Sigmoid colon (tissue), 7 donors: ENCODE measurements at places on chromosomes 3 and 15. TPM values are rescaled to one million over a fixed set of nuclear protein-coding genes. Genes with fewer than 3 reads are reported as not detected.

DNA sequence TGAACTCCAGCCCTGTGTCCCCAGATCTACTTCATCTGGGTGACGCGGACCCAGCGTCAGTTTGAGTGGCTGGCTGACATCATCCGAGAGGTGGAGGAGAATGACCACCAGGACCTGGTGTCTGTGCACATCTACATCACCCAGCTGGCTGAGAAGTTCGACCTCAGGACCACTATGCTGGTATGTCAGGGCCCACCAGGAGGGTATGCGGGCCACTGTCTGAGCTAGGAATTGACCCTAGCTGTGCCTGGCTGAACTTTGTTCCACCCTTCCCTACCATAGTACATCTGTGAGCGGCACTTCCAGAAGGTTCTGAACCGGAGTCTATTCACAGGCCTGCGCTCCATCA lies 24.3 kb downstream of the SHF start:
- no peak for DNase-seq

DNA sequence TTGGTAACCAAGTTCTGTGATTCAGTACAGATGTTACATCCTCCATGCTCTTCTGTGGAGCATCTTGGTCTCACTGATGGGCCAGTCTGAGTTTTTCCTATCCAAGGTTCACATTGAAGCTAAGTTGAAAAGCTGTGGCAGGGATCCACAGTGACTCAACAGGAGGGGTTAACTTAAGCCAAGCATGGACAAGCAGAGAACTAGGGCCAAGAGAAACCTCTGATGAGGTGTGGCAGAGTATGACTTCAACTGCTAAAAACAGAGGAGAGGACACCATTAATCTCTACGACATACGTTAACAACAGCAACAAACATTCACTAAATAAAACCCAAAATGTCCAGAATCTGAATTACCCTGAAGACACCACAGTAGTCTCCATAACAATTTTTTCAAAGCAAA lies 268.1 kb upstream of the UBE2E2 start:
- no peak for DNase-seq

The ATP13A5 gene
- not detected for total RNA-seq

The SIDT1 gene
- 1.9 TPM for total RNA-seq

DNA sequence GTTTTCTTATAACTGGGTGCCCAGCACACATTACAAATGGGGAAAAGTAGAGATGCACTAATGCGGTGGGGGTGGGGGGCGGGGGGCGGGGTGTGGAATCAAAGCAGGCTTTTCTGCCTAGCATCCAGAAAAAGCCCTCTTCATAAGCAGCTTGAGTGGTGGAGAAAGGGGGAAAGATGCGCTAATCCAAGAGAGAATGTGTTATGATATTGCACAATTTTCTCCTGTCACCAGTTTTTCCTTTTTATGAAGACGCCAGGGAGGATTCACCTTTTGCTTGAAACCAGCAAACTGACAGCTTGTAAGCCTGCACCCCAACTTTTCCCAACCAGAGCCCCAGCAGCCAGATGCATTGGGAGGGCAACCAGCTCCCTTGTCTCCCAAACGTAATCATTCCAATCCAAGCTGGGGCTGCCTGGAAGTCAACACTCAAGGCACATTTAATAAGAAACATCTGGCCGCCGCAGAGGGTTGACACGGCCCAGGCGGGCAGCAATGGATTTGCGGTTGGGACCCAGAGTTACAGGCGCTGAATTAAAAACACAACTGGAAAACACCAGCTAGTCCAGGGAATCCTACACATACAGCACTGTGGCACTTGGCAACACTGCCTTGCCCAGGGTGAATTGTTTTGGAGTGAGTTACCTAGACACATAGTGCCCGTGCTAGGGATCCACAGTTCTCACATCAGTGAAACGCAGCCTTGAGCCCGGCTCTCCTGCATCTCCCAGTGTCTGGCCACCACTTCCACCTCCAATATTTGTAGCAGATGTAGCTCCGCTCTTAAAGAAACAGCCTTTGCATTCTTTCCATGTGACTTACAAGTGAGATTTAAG lies 218.5 kb upstream of the PRICKLE2 start:
- DNase-seq, result no peak

DNA sequence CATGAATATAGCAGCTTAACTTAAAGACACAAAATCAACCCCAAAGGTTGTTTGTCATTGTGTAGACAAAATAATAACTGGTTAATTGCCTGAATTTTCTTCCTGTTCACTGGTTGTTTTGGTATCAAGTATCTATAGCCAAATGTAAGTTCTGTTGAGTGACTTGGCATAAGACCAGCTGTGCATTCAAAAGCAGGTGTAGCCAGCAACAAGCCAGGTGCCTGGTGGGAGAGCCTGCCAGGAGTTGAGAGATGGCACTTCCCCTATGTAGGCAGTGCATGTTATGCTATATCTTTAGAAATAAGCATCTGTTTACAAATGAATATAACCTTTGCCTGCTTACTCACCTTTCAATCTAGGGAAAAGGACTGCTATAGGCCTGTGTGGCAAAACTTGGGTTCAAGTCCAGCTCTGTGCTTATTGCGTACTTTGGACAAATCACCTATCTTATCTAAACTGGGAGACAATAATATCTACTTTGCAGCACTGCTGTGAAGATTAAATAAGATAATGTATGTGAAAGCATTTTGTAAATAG lies 84.9 kb upstream of the TBL1XR1 start:
- DNase-seq, result no peak

DNA sequence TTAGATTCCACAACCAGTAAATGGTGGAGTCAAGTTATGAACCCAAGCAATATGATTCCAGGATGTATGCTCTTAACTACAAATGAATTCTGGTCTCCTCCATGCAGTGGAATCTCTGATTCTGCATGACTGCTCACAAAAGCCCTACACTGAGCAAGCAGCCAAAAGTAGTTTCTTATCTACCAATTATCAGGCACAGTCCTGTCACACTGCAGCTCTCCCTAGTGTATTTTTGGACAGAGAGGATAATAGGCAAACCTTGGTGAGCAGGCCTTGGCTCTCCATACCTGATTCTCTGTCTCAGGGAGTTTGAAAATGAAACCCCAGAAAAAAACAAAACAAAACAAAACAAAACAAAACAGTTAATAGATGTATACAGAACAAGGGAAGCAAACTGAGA lies 3.5 kb upstream of the SSR3 start:
- no peak for DNase-seq

GRCh38 chr3:102265720-102266119 lies 169.1 kb upstream of the ZPLD1 start:
- DNase-seq, result no peak

GRCh38 chr15:99475754-99476412 lies 89.9 kb upstream of the MEF2A start:
- DNase-seq, result peak; percentile 30

DNA sequence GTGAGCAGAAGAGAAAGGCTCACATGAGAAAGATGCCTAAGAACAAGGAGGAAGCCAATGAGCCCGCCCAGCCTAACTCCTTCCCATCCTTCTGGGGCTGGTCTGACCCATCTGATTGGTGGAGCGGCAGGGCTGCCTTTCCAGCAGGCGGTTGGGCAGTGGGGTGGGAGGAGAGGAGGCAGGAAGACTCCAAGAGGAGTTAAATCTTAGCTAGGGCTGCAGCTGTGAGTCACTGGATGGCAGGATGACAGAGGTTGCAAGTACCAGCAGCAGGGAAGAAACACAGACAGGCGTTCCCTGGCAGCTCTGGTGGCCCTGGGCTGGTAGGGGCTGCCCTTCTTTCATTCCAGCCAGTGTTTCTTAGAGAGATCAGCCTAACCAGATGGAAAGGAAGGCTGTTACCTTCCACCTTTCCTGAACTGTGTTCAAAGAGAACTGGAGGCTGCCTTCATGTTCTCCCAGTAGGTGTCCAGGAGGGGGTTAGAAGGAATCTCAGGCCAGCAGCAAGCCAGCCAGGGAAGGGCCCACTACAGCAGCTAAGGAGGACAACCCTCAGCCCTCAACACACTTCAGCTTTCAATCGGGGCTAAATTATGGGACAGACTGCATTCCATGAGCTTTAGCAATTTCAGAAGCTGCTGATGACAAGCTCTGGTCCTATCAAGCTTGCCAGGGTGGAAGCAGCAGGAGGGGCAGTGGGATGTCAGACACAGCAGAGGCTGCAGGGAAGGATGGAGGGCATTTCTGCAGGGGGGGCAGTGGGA lies 50.3 kb downstream of the CHSY1 start:
- DNase-seq, result peak; percentile 96

The WDR48 gene
- 37.4 TPM for total RNA-seq

DNA sequence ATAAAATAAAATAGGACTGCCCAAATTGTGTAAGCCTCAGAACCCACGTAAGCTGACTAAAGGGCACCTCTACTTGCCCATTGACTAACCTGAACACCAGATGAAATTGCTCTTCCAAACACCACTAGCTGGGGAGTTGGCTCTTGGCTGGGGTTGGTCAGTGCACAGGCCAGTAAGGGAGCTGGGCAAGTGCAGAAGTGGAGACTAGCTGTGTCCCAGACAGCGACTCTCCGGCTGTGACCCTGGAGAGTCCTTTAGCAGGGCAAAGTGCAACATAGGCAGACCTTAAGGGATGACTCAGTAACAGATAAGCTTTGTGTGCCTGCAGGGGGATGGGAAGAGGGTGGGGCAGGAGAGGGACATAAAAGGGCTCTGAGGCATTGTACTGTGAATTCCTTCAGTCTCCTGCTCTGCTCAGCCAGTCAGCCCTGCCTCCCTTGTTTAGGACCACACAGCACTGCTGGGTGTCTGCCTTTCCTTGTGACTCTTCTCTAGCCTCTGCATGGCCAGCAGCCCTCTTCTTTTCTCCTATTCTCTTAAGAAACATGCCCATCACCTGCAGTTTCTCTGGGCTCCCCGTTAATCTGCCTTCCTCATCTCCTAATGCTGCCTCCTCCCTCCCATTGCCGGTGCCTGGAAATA lies 13.2 kb downstream of the NR1I2 start:
- no peak for DNase-seq

DNA sequence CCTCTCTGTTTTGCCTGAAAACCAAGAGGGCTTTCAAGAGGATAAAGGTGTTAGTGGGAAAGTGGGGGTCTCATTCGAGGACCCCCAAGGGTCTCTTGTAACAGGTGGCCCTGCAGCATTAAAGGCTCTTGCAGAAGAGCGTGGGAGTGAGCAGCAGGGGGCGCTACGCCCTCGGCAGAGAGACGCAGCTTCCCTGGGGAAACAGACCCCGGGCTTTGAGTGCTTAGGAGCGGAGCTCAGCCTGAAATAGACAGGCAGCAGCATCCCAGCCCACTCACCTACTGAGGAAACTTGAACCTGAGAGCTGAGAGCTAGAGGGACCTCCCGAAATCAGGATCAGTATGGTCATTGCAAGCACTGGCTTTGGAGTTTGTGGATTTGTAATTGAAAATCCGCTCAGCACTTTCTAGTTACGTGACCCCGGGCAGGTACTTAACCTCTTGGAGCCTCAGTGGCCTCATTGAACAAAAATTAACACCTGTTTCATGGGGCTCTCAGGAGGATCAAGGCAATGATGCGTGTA lies 25.7 kb downstream of the RPLP1 start:
- no peak for DNase-seq

The FBXW12 gene
- total RNA-seq, result not detected

GRCh38 chr3:112407888-112408702 lies 75.1 kb downstream of the CD200 start:
- no peak for DNase-seq

- DNase-seq, result no peak
These were observed 83.7 kb upstream of the COL6A6 start for GRCh38 chr3:130433306-130433705.

The APOD gene
- 296 TPM for total RNA-seq

GRCh38 chr3:127299276-127299675 lies 11.4 kb upstream of the PRR20G start:
- peak; percentile 70 for DNase-seq

- no peak for DNase-seq
These were observed 157.0 kb downstream of the GABRG3 start for GRCh38 chr15:27127815-27128570.

- DNase-seq, result no peak
These were observed 135.3 kb downstream of the RPLP1 start for GRCh38 chr15:69587723-69588426.

DNA sequence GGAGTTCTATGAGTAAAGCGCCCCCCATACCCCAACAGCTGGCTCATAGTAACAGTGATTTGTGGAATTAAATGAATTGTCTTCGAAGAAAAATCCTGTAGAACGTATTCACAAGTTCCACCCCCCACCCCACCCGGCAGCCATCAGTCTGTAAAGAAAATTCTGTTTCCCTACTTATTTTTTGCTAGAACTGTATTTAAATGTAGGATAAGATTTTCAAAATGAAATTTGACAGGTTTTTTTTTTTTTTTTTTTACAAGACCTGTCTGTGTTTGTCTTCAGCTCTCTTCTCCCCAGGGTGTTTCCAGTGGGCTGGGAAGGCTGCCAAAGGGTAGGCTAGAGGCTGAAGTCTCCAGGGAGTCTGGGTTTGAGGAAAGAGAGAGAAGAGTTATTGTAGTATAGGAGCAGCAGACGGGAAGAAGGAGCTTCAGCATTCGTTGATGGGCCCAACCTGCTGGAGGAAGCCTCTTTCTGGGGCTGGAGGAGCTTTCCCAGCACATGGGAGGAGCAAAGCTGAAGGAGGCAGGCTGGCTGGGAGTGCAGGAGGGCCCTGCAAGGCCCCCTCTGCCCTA lies 130.6 kb upstream of the SEMA6D start:
- DNase-seq, result no peak

The CPN2 gene
- total RNA-seq, result not detected

DNA sequence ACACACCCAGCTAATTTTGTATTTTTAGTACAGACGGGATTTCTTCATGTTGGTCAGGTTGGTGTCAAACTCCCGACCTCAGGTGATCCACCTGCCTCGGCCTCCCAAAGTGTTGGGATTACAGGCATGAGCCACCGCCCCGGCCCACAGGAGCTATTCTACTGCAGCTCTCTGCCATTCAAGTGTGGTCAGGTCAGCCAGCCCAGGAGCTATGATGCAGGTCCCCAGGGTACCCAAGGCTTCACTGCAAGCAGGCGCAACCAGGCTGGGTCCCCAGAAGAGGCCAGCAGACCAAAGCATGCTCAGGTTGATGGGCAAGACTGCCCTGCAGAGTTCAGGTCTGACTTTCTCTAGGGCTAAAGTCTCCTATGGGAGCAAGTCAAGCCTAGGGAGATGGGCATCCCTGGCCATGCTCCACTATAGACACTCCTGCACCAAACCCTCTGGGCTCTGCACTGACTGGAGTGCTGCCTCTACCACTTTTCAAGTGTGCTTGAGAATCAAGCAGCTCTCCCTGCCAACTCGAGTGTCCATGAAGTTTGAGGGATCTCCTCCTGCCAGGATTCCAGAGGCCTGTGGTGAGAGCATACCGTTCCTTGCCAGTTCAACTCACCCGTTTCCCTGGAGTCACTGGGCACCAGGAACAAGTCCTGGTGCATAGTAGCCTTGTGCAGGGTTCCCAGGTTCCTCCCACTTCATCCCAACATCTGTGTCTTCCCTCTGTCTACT lies 30.9 kb downstream of the MYO9A start:
- no peak for DNase-seq

DNA sequence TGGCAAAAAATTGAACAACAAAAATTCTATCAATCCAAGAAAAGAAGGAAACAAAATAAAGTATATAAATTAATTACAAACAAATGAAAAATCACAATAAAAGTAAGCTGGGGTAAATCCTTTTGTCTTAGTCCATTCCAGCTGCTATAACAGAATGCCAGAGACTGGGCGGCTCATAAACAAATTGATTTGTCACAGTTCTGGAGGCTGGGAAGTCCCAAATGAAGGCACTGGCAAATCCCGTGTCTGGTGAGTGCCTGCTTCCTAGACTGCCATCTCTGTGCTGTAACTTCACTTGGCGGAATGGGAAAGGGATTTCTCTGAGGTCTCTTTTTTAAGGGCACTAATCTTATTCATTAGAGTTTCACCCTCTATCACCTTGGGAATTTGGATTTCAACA lies 53.6 kb upstream of the RPL35A start:
- DNase-seq, result no peak
